Mucosa of gallbladder (tissue), 1 donor: ENCODE measurements at places on chromosomes 12 and 14. TPM values are rescaled to one million over a fixed set of nuclear protein-coding genes. Genes with fewer than 3 reads are reported as not detected.

The CPNE6 gene
- 2.2 TPM for total RNA-seq

- DNase-seq, result no peak
These were observed 6.2 kb downstream of the RERG start for GRCh38 chr12:15214851-15215601.

- DNase-seq, result no peak
These were observed 101.8 kb downstream of the TNFAIP2 start for GRCh38 chr14:103225062-103225461.

The TAC3 gene
- total RNA-seq, result 0.52 TPM

- peak; percentile 35 for DNase-seq
These were observed 60.7 kb upstream of the TBX3 start for GRCh38 chr12:114744691-114745090.

DNA sequence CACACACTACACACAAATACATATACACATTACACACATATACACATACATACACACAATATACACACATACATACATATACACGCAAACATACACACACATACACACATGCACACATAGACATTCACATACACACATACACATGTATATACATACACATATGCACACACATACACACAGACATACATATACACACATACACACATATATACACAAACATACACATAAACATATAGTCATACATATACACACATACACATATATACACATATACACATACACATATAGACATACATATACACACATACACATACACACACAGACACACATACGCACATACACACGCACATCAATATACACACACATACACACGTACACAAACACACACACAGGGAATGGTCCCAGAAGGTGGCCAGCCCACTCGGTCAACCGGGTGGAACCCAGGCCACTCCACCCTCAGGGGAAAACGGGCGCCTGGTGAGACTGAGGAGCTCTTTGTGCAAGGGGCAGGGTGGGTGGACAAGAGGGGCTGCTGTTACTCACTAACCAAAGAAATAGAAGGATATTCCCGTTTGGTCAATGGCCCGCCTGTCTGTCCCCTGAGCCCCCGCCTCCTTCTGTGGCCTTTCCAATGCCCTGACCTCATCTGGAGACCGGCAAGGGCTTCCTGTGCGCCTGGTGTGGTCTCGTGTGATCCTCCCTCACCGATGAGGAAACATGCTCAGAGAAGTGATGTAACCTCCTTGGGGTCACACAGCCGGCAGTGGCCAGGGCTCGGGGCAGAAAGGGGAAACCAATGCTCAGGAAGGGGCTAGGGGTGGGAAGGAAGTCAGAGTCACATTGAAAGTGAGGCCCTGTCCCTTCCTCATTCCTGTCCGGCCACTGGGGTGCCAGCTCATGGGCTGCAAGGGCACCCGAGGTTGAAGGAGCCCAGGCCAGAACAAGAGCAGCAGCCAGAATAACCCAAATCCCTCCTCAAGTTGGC, 5.3 kb downstream of the TRPV4 start:
- peak; percentile 20 for DNase-seq

The INSM2 gene
- not detected for total RNA-seq

DNA sequence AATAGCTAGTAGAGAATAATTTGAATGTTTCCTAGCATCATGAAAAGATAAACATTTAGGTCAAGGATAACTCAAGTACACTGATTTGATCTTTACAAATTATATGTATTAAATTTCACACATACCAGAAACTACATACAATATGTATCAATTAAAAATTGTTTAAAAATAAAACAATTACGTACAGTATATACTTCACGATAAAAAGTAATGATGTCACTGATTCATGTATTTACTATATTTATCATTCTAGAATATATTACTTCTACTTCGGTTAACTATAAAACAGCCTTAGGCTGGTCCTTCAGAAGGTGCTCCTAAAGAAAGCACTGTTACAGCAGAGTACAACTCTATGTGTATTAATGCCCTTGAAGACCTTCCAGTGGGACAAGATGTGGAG, 11.5 kb downstream of the RBM23 start:
- no peak for DNase-seq

The KRT5 gene
- not detected for total RNA-seq

The TPPP2 gene
- 0.81 TPM for total RNA-seq

- DNase-seq, result no peak
These were observed 66.1 kb upstream of the CRY1 start for GRCh38 chr12:107159384-107159900.

The KRT74 gene
- not detected for total RNA-seq

The ALG10 gene
- 11.3 TPM for total RNA-seq

- DNase-seq, result no peak
These were observed 152.2 kb upstream of the BMP4 start for GRCh38 chr14:54108481-54109471.

The CLEC4D gene
- not detected for total RNA-seq

DNA sequence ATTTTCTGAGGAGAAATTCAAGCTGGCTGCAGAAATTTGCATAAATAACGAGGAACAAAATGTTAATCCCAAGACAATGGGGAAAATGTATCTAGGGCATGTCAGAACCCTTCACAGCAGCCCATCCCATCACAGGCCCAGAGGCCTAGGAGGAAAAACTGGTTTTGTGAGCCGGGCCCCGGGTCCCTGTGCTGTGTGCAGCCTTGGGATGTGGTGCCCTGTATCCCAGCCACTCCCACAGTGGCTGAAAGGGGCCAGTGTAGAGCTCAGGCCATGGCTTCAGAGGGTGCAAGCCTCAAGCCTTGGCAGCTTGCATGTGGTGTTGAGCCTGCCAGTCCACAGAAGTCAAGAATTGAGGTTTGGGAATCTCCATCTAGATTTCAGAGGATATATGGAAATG, 57.7 kb downstream of the NPAS3 start:
- no peak for DNase-seq

The PTPRR gene
- total RNA-seq, result 7.7 TPM

GRCh38 chr12:91703491-91704283, 442.0 kb downstream of the BTG1 start:
- DNase-seq, result no peak

DNA sequence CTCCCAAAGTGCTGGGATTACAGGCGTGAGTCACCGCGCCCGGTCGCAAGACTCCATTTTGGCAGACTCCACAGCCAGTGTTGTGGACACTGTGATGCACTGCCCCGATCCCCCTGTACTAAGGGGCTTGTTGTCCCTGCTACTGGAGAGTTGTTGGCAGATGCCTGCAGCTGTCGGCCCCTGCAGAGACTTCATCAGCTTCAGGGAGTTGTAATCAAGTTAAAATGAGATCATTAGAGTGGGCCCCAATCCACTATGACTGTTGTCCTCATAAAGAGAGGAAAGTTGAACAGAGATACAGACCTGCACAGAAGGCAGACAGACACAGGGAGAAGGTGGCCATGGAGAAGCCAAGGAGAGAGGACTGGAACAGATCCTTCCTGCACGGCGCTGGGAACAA, 23.7 kb upstream of the TUBA1A start:
- no peak for DNase-seq

DNA sequence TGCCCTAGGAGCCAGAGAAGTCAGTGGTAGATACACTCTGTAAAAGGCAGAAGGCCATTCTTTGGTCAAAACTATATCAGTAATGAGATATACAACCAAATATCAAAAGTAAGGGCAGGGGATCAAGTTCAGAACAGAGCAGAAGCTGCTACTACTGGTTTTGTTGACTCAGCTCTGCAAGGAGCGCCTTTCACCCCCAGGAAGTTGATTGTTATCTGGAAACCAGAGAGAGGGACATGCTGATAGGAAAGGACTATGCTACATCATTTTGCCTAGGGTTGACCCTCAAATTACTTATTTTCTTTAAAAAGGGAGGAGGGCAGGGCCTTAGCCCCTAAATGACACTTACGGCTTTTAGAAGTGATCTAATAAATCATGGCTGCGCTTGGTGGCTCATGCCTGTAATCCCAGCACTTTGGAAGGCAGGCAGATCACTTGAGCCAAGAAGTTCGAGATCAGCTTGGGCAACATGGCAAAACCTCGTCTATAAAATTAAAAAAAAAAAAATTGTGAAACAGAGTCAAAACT, 194.0 kb downstream of the KLHL28 start:
- DNase-seq, result no peak

The PAX9 gene
- total RNA-seq, result not detected

- DNase-seq, result no peak
These were observed 124.7 kb downstream of the GARIN6 start for GRCh38 chr12:99772274-99772673.

GRCh38 chr12:48716168-48716492, 377 bp downstream of the CCNT1 start:
- DNase-seq, result no peak

- no peak for DNase-seq
These were observed 24.1 kb upstream of the RAB35 start for GRCh38 chr12:120140603-120141002.

DNA sequence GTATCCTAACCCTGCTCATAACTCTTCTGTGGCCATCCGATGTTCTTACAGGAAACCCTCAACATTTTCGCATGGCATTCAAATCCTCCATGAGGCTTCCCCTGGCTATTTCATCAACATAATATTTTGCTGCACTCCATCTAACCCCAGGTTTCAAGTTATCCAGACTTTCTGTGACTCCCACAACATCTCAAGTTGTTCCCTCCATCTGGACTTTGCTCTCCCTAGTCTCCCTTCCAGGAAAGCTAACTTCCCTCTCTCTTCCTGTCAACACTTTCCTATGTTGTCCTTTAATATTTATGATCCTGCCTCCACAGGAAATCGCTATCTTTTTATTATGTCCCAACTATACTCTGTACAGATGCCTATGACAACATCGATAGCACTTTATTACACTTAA, 146.1 kb downstream of the METTL25 start:
- DNase-seq, result no peak

The LRRC10 gene
- total RNA-seq, result not detected

DNA sequence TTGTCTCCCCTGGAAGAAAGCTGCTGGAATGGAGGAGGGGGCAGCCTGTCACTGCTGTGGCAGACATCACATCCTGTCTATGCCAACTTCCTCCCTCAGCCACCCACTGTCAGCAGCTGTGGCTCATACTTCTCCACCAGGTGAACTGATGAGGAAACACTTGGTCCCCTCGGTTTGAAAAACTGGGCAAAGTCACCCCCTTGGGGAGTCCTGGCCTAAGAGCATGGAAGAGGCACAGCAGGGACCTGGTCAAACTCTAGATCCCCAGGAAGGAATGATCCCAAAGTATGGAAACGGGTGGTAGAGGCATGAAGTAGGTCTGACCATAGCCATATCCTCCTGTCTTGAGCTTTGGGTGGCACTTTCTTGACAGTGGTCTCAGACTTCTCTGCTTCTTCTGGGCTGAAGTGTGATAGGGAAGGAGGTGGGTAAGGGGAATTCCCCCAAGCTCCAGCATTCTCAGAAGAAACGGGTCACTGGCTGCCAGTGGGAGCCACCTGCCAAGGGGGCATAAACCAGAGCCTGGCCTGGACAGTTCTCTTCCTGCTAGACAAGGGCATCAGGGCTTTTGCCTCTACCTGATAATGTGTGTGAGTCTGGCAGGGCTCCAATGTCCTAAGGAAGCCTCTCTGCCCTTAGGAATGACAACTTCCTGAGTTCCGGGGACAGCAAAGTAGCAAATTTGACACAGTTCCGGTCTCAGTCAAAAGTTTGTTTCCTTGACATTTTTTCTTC, 36.0 kb downstream of the FMNL3 start:
- no peak for DNase-seq

- no peak for DNase-seq
These were observed 772 bp downstream of the SCARB1 start for GRCh38 chr12:124862768-124863415.

The EML1 gene
- 49.9 TPM for total RNA-seq

The GPR84 gene
- 1.8 TPM for total RNA-seq

- DNase-seq, result no peak
These were observed 129.8 kb upstream of the KRR1 start for GRCh38 chr12:75641031-75641780.

- DNase-seq, result peak; percentile 80
These were observed 6.7 kb downstream of the HDAC7 start for GRCh38 chr12:47812797-47813510.

The VCPKMT gene
- 6.3 TPM for total RNA-seq

GRCh38 chr12:65566751-65567150, 257.5 kb upstream of the HMGA2 start:
- DNase-seq, result no peak

DNA sequence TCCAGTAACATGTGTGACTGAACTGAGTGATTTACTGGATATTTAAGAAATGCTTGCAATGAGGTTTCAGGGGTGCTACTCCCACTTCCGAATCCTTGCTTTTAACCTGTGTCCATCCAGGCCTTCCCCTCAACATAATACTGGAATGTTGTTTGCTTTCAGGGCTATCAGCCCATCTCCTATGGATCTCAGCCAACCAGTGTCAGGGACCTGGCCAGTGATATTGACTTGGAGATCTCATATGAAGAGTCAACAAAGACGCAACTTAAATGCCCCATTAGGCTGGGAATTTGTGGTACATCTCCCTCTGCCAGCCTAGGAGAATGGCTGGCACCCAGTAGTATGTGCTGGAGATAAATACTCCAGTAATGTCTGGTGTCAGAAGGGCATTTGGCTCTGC, 889 bp upstream of the IFT43 start:
- no peak for DNase-seq

The TAS2R8 gene
- total RNA-seq, result not detected

DNA sequence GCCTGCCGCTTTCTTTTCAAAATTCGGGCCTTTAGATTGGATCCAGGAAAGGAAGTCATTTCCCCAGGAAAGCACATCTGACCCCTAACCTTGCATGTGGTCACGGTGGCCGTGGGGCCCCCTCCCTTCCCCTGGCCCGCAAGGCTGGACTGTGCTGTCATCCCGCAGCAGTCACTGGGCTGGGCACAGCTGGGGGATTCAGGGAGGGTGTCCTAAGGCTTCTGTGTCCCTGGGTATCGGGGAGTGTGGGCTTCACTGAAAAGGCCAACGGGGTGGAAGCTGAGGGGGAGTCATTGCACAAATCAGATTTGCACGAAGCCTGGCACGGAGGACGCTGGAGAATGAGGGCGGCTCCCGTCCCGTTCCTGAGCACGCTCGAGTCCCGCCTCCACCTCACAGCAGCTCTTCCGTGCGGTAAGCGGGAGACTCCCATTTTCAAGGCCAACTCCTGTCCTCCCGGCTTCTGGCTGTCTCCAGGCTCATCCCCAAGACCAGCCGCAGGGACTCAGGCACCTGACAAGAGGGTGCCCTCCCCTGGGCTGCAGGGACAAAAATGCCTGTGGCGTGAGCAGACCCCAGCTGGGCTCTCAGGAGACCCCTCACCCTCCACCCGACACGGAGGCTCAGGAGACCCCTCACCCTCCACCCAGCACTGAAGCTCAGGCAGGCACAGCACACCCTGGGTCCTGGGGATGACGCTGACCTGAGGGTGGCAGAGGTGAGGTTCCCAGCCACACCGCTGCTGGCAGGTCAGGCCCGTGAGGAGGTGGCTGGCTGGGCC, 9.6 kb downstream of the XRCC3 start:
- no peak for DNase-seq

The PPP1R1A gene
- total RNA-seq, result 17.2 TPM
